ENCODE measurements at places on chromosomes 5 and 9.

GRCh38 chr5:159316519-159317383 lies 13.5 kb downstream of the IL12B start:
- DNase-seq: no peak

DNA sequence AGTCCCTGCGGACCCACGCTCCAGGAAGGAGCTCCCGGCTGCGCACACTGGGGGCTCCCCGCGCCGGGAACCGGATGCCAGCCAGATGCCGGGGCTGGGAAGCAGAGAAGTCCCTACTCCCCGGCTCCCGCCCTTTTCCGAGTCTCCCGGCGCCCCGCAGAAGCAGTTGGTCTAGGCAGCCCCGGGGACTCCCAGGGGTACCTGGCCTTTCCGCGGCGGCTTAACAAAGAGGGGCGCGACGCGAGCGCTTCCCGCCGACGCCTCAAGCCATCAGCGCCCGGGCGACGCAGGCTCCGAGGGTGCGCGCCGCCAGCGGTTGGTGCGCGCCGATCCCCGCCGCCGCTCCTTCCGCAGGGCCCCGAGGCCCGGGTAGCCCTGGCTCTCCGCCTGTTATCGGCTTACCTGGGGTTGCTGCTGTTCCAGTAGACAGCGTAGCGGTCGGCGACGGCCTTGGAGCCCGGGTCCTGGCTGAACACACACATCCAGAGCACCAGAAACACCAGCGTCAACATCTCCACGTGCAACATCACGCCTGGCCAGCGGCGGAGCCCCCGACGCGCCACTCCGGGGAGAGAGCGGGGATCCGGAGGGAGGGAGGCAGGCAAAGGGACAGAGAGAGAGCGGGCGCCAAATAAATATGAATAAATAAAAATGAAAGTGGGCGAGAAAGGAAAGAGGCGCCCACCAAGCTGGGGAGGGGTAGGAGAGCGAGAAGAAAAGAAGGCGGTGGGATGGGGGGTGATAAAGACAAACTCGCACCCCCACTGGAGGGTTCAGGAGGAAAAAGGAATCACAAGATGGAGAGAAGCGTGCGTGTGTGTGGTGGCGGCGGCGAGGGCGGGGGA lies 428 bp downstream of the EFNA5 start:
- no peak for DNase-seq

GRCh38 chr5:150122158-150122510 lies 33.5 kb downstream of the PDGFRB start:
- no peak for DNase-seq

DNA sequence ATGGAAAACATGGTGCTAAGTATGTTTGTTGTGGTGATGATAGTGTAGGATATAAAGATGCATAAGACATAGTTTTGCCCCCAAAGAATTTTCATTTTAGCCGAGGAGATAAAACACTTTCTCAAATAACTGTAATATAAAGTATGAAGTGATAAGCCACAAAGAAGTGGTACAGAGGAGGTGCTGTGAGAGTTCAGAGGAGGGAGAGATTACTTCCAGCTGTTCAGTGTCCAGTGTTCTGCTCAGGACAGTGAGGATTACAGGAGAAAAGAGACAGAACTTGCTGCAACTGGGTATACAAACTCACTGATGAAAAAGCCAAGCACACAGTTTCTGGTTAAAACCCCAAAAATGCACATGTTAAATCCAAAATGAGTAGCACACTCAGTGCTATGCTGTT lies 309.3 kb downstream of the KIAA0825 start:
- DNase-seq: no peak

GRCh38 chr5:5351288-5351979 lies 71.0 kb upstream of the ICE1 start:
- DNase-seq: peak; percentile 81

DNA sequence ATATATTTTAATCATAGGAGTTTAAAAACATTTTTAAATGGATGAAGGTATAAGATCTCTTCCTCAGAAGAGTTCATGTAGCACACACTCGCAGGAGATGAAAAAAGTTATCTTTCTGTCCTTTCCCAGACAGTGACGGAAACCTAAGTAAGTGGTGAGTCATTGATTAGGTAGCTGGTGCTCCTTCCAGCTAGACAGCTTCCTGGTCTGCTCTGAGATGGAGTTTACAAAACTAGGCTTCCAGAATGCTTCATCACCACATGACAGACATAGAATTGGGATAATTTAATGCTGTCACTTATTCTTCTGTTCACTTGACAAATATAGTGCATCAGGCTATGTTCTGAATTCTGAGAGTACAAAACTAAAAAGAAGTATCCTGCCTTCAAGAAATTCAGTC lies 2393.0 kb upstream of the C9orf72 start:
- no peak for DNase-seq

DNA sequence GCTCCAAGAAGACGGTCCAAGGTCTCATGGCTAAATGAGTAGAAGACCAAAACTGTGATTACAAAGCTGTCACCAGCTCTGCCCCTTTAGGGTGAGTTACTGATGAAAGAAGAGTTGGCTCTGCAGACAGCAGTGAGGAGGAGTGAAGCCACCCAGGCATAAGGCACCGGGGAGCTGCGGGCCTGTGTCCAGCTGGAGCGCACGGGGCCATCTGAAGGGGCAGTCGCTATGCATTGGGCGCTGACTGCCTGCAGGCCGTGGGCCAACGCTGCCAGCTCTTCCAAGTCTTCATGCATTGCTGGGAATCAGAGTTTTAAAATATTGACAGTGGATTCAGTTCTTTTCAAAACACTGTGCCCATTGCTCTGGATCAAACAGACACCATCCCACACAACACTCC lies 70.3 kb downstream of the DAPK1 start:
- no peak for DNase-seq

- DNase-seq: no peak
Measured at GRCh38 chr9:108836319-108836718, 19.5 kb downstream of the ACTL7B start.

DNA sequence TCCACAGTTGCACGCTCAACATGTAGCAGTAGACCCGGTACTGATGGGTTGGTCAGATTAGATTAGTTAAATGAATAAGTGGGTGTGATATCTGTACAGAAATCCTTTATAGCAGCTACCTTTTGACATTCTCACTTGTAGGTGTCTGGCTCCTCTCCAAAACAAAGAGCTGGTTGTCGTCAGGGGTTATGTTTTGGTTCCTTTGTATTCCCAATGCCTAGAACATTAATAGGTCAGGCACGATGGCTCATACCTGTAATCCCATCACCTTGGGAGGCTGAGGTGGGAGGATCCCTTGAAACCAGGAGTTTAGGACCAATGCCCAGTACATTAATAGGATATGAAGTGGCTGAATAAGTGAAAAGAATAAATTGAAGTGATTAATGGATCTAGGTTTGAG lies 182.1 kb downstream of the SNCAIP start:
- DNase-seq: no peak

- peak; percentile 35 for DNase-seq
Measured at GRCh38 chr5:88724201-88724600, 158.8 kb downstream of the MEF2C start.

GRCh38 chr9:96161819-96162218 lies 140.2 kb downstream of the HSD17B3 start:
- no peak for DNase-seq

GRCh38 chr5:93601802-93602155 lies 18.8 kb downstream of the NR2F1 start:
- DNase-seq: no peak

GRCh38 chr5:143733665-143734455 lies 78.1 kb upstream of the HMHB1 start:
- DNase-seq: no peak

- DNase-seq: no peak
Measured at GRCh38 chr5:1747079-1747802, 52.4 kb downstream of the MRPL36 start.

GRCh38 chr9:114588210-114588609 lies 641 bp downstream of the ATP6V1G1 start:
- no peak for DNase-seq

DNA sequence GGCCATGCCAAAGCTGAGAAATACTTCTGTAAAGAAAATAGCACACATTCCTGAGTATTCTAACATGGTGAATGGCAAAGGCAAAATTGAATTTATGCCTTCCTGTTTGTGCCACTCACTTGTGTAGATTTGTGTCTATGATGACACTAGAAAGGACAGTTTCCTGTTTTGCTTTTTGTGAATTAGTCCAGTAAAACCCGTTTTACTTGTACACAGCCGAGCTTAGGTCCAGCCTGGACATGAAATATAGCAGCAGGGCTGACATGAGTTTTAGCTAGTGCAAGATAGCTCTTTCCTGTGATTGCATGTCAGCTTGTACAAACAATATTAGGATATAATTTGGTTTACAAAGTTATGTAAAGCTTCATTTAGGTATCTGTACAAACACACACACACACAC lies 1891.7 kb upstream of the WWC1 start:
- no peak for DNase-seq

DNA sequence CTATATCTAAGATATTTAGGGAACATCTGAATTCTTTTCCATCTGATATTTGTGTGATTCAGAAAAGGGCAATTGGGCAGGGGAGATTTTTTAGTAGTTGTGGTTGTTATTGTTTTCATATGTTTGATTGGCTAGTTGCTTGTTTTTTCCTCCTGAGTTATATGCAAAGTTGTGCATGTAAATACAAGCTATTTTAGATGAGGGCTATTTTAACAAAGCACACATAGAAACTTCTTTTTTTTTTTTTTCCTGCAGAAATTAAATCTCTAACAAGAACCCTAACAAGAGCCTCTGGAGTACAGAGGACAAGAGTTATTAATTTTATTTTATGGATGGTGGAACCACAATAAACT lies 559.1 kb downstream of the CETN3 start:
- no peak for DNase-seq

GRCh38 chr5:113359419-113359818 lies 75.4 kb downstream of the TSSK1B start:
- DNase-seq: no peak

- no peak for DNase-seq
Measured at GRCh38 chr5:93088592-93089389, 492.2 kb downstream of the NR2F1-AS1 start.

GRCh38 chr5:45284436-45284835 lies 411.7 kb downstream of the HCN1 start:
- DNase-seq: no peak
